EL (cell line): ENCODE measurements at places on chromosomes 11 and 22.

DNA sequence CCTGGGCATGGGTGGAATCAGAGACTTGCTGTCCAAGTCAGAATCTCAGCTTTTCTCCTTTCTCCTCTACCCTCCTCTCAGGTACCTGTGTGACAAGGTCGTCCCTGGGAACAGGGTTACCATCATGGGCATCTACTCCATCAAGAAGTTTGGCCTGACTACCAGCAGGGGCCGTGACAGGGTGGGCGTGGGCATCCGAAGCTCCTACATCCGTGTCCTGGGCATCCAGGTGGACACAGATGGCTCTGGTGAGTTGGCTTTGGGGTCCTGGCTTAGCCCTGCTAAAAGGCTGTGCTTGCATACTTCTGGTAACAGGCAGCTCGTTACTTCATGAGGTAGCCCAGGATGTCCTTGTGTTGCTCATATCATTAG, 10.7 kb downstream of the MCM5 start:
- no peak for DNase-seq

DNA sequence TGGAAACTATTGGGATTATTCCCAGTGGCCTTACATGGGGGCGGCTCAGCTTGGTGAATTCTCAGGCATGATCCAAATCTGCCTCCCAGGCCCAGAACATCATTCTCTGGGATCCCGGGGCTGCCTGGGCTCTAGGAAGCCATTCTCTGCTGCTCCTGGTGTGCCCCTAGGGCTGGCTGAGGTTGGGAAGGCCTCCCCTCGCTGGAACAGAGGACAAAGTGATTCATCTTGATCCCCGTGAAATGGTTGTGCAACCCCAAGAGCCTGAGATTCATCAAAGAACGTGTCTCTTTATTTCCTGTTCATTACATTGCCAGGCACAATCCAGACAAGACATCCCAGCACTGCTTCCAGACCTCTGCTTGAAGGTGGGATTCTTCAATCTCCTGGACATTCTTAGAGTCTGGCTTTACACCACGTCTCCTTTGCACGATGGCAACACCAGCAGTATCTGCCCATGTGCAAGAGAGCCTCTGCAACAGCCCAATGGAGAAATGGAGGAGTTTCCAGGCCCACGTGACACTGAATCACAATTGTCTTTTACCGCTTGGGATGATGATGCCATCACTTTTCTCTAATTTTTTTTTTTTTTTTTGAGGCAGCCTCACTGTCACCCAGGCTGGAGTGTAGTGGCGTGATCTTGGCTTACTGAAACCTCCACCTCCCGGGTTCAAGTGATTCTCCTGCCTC, 52.3 kb downstream of the TST start:
- peak; percentile 52 for DNase-seq

GRCh38 chr11:12086271-12087074, 23.9 kb upstream of the MICAL2 start:
- peak; percentile 97 for DNase-seq

- peak; percentile 68 for DNase-seq
Observed at GRCh38 chr11:15101072-15101709, 13.5 kb upstream of the INSC start.

DNA sequence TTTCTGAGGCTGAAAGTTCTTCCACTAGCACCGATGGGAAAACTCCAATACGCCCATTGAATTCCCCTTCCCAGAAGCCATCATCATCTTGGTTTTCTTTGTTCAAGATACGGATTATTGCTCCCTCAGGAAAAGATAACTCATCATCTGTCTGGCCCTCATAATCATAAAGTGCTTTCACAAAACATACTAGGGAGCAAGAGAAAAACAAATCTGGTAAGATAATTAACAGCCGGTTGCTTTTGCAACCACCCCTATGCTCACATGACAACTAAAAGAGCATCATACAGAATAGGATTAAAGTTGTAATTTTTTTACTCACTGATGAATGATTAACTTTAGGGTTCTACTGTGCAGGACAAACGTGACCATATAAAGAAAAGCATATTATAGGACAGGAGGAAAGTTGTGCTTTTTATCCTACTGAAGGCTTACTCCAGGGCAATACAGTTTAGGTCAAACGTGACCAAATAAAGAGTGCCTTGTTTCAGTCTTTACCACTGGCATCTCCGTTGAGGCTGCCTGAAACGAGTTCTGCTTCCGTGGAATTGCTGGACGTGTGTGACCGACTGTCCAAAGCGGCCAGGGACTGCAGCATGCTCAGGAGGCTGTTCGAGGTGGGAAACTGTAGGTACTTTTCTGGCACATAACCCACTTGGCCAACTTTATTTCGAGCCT, 28.6 kb downstream of the ATG16L2 start:
- DNase-seq, result no peak

DNA sequence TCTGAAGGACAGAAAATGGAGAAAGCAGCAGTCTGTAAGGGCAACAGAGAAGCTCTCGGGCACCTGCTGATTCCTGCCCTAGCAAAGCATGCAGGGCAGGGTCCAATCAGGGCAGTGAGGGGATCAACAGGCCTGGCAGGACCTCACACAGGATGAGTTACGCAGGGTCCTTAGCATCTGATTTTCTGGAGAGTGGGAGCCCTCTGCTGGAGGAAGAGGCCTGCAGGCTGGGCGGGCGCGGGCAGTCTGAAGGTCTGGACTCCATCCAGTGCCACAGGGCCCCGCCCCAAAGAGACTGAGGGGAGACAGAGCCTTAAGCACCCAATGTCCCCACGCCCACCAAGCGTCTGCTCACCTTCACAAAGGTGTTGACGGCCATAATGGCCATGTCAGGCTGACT, 28.9 kb downstream of the AP1B1 start:
- peak; percentile 60 for DNase-seq

- DNase-seq, result no peak
Observed at GRCh38 chr11:69369945-69370344, 76.0 kb downstream of the MYEOV start.

GRCh38 chr11:66904561-66904960, 47.7 kb downstream of the LRFN4 start:
- DNase-seq, result no peak

DNA sequence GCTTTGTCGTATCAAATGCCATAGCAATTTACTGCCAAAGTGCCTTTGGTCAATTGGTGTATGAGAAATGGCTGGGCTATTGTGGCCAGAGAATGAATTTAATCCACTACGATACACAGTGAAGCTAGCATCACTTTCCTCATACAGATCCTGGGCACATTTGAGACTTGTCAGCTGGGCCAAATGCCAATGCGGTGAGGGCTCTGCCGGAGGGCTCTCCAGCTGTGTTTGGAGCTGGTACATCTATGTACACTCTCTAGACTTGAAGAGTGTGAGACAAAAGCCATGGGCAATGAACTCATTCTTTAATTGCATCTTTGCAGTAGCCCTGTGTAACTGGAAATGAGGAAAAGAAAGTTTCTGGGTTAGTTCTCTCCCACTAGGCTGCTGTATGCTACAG, 1052.9 kb downstream of the NTM start:
- DNase-seq, result no peak

DNA sequence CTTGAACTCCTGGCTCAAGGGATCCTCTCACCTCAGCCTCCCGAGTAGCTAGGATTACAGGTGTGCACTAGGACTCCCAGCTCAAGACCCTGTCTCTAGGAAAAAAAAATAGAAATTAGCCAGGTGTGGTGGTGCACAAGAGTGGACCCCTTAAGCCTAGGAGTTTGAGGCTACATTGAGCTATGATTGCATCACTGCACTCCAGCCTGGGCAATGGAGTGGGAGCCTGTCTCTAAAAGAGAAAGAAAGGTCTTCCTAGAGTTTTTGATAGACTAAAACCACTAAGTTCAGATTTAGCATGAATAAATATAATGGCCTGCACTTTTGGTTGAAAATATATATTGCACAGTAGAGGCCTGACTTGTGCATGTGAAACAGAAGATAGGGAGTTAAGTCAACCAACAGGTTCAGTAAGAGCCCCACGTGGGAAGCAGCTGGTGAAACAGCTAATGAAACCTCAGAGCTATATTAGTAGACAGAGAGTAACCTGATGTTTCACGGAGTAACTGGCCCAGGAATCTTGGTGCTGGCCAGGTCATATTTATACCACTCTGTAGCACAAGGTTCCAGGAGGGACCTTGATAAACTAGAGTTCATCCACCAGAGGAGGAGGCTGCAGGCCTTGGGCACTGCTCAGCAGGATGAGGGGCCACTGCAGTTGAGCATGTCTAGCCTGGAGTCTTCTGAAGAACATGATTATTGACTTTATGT, 4.6 kb upstream of the MICAL3 start:
- DNase-seq, result no peak

DNA sequence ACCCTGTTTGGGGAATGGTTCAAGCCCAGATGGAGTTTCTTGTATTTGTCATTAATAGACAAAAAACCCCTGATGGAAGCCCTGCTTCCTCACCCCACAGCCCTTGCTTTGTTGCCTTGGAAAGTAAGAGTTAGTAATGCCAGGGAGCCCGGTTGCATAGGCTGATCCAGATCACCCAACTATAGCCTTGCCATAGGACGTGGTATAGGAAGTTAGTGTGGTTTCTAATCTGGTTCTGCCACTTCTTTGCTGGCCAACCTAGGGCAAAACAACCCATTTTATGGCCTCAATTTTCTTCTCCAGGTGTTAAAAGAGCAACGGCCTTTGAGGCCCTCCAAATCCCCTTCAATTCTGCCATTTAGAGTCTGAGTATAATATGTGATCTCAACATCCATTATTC, 97.9 kb downstream of the STIM1 start:
- DNase-seq, result no peak

- DNase-seq, result no peak
Observed at GRCh38 chr11:61126256-61126655, 24.0 kb downstream of the CD5 start.

GRCh38 chr11:91248199-91248807, 976.3 kb upstream of the FAT3 start:
- peak; percentile 23 for DNase-seq

- no peak for DNase-seq
Observed at GRCh38 chr11:125102510-125102909, 8.9 kb downstream of the TMEM218 start.

DNA sequence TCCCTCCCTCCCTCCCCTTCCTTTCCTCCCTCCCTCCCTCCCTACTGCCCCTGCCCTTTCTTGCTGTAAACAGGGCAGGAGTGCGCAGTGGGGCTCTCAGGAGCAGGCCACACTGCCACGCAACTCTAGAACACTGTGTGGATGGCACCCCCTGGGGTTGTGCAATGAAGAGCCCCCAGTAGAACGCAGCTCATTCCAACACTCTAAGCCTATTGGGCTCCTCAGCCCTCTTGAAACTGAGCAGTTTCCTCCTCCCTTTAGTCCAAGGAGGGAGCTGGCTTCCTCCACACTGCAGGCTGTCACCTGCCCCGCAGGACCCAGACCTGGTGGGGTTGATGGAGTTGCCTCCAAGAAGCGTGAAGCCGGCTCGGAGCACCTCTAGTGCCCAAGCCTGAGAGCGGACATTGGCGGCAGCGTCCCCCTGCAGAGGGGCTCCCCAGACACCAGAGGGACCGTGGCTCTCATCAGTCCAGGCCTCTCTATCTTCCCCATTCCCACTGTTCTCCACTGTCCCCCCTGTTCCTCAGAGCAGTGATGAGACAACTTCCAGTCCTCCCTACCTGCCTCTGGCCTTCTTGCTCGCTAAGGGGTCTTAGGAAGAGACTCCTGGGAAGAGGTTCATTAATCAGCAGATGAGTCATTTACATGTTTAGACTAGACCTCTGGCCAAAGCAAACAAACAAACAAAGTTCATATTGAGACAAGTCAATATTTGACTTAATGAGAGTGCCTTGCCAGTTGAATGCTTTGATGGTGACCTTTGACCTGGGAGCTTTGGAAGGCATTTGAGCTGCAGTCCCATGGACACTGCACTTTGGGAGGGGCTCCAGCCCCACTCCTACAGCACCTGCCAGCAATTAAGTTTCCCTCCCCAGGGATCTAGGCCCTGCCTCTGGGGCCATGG, 64.0 kb downstream of the RPUSD4 start:
- no peak for DNase-seq

GRCh38 chr11:45806937-45807791, 2.2 kb downstream of the SLC35C1 start:
- DNase-seq, result no peak

GRCh38 chr22:37484480-37485394, 1.4 kb downstream of the MFNG start:
- DNase-seq, result no peak

DNA sequence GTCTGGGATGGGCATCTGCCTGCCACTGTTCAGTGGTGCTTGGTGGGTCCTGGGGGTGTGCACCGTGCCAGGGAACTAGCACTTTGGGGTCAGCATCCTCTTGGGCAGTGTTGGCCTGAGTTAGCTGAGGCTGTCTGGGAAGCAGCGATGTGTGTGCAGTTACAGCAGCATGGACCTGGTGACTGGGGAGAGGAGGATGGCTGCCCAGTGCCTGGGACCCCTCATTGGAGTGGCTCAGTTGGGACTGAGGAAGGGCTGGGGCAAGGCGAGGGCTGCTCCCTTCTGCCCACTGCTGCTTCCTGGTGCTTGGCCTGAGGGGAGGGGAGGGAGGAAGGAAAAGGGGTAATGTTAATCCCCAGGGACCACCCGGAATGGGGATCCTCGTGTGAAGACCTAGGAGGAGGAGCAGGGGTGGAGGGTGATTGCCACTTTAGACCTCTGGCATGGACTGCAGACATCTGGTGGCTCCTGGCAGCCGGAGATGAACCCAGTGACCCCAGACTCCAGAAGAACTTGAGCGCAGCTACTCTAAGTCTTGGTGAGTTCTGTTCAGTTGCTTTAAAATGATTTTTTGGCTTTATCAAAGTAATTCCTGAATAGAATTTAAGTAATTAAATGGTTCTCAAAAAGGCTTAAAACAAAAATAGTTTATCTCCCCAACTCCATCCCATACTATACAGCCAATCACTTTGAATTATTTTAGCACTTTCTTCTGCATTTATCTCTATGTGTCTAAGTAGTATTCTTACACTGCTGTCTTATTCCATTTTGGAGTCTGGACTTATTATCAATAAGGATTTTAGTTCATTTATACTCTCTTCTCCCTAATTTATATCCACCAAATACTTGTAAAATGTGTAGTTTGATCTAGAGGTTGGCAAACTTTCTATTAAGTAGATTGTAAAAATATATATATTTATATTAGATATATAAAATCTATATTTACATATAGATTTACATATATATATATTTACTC, 15.4 kb upstream of the TMEM191C start:
- DNase-seq, result no peak

DNA sequence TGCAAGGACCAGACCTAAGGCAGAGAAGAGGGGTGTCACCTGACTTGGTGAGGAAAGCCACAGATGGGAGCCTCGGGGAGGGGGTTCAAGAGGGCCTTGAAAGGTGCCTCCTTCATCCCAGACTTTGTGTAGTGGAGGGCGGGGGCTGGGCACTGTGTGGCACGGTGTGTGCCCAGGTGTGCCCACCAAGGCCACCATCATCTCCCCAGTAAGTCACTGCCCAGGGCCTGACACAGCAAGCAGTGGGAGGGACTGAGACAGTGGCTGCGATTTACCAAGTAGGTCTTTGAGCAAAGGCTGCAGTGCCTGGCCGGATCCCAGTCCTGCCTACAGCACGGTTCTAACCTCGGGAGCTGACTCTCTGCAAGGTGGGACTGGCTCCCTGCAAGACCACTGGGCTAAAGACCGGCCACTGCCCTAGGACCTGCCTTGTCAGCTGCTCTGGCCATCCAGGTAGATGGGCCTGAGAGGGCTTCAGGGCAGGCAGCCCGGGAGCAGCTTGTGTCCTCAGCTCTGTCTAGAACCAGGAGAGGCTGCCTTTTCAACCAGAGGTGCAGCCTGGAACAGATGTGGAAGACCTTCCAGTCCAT, 1.4 kb downstream of the OSM start:
- no peak for DNase-seq
